ENCODE measurements at places on chromosomes 6 and 20.

DNA sequence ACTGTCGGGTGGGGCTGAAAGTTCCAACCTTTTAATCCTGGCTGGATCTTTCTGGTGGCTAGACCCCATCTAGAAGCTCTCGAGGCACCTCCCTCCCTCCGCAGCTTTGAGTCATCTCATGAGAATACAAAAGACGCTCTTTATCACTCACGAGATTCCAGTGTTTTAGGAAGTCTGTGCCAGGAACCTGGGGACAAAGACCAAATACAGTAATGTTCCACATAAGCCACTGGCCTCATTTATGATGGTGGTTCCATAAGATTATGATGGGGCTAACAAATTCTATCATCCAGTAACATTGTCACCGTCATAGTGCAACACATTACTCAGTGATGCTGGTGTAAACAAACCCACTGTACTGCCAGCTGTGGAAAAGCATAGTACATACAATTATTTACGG lies 48.7 kb downstream of the NCOA7 start:
- no peak for DNase-seq

GRCh38 chr6:22605736-22606135 lies 36.4 kb downstream of the HDGFL1 start:
- DNase-seq = no peak

DNA sequence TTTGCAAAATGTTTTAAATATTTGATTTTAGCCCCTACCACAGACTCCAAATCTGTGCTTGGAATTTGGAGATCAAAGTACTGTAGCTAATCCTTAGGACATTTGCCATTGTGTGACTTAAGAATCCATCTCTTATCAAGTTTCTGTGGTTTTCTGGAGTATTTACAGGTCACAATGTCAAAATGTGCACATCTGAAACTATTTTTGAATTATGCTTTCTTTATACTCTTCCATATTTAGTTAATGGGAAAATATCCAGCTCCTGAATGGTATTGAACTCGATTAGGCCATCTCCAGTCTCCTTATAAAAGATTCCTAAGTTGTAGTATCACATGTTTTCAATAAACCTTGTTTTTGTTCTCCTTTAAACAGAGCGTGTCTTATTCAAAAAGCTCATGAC lies 162.5 kb downstream of the KHDC1L start:
- no peak for DNase-seq

DNA sequence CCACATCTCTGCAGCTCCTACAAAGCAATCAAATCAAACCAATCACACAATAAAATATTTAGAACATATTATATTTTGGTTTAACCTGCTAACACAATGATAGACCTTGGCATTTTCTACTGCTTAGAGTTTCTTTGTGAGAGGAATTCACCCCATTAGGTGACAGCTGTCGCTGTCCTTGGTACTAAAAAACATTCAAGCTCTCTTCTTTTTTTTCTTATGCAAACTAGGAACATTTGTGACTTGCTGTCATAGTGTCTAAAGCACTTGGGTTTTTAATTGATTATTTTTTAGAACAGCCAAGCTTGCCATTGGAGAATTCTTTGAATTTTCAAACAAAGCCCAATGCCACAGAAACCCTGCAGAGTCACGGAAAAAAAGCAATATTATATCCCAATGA lies 46.4 kb downstream of the CNR1 start:
- no peak for DNase-seq

DNA sequence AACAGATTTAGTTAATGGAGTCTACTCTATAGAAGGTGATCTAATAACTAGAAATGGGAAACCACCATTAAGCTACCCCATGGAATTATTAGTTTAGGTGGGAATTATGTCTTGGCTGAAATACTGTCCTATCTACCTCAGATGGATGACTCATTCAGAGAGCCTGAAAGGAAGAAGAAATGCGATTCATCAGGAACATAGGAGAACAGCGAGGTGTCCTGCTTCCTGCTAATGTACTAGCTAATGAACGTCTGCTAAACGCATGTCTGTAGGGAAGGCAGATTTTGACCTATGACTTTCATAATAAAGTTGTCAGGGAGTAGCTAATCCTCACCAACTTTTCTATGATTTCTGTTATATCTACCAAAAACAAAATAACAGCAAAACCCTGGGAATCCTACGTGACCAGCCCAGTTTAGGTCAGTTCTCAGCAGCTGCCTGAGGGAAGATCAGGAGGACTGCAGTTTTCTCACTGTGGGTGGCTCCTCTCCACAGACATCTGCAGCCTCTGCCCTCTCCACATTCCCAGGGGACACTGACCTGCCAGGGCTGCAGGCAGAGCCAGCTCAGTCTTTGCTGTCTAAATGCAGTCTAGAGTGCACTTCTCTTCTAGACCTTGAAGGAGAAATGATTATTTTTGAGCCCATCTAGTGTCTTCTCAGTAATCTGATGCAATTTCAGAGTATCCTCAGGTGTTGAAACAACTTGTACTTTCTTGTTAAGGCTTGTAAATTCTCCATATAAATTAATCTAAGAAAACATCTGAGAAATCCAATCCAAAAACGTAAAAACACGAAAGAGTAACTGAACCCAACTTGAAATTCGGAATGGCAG lies 18.1 kb upstream of the SFT2D1 start:
- no peak for DNase-seq

DNA sequence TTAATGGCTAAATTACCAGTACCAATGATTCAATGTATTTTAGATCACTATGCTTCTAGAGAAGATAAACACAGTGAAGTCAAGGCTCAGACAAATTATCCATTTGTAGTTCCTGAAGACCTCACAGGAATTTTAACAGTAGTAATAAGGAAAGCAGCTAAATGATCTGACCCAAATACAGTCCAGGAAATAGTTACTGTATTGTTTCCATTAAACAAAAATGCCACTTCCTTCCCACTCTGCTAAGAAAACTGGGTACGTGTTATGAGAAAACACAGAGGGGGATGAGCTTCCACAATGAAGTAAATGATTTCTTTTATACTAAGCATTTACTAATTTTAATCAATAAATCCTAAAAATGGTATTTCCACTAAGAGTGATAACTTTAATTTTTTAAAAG lies 127.9 kb downstream of the CDK19 start:
- DNase-seq = no peak

DNA sequence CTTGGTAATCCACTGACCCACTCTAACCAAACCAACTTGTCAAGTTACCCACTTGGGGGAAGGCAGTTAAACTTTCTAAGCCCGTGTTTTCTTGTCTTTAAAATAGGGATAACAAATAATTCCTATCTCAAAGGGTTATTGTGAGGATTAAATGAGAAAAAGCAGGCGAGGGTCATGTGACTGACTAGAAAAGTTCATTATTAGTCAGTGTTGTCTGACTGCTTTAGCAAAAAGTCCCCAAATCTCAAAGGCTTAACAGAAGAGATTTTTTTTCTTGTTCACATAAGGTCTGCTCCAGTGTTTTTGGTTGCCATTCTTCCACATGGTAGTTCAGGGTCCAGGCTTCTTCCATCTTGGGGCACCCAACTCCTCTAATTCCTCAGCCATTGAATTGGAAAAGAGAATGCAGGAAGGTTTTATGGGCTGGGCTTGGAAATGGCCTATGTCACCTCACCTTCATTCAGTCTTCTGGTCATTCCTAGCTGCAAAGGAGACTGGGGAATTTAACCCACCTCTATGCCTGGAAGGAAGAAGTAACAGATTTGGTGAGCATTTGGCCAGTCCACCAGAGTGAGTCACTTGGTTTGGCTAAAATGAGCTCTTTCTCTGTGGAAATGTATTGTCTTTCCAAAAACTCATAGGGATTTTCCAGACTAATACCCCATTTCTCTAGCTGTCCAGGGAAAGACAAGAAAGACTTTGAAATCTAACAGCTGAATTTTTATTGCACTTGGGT lies 77.0 kb downstream of the CAP2 start:
- no peak for DNase-seq

- DNase-seq = no peak
These were observed 34.0 kb downstream of the TRERF1 start for GRCh38 chr6:42417641-42418112.

DNA sequence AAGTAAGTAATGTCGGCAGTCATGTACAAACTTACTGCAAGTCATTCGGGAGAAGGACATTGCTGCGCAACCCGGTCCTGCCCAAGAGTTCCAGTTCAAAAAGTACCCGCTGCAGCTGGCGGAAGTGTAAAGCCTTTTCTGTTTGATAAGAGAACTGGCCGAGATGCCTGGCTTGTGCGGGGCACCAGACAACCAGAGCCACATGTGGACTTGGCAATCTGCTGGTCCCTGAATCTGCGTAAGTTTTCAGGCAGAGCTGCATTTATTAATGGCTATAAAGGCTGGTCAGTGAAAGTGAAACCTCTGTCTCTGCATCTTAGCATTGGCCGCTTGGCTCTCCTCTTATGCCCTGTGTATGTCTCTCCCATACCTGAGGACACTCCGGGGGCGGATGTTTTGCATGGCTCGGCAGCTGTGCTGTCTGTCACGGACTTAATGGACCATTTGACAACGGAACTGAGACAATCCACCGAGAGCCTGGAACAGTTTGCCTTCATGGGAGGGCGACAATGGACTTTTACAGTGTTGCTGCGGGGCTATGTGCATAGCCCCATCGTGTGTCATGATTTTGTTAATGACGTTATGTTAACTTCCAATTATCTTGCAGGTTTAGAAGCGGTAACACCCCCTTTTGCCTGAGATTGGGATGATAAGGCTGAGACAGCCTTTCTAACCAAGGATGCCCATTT lies 19.8 kb upstream of the RGS17 start:
- no peak for DNase-seq

GRCh38 chr6:101279410-101279809 lies 114.1 kb upstream of the GRIK2 start:
- DNase-seq = no peak

GRCh38 chr6:109714166-109714565 lies 23.1 kb downstream of the FIG4 start:
- no peak for DNase-seq

GRCh38 chr6:36343109-36343680 lies 6.5 kb upstream of the BNIP5 start:
- no peak for DNase-seq

GRCh38 chr20:57808264-57809070 lies 98.7 kb upstream of the PMEPA1 start:
- no peak for DNase-seq

GRCh38 chr6:133610227-133610840 lies 278.6 kb upstream of the TCF21 start:
- no peak for DNase-seq

DNA sequence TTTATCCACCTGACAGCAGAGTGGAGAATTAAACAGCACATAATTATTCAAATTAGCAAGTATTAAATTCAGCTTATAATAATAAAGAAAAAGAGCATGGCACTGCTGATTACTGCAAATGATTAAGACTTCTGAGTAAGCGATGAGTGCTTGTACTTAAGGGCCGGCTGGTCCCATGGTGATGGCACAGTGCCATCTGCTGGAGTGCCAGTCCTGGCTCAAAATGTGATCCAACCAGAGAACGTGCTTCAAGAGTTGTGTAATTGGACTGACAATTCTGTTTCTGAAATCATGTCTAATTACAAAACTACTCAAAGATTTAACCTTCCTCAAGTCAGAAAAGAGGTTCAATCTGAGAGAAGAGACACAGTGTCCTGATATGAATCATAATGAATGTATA lies 181.6 kb upstream of the RGS17 start:
- peak; percentile 4 for DNase-seq

DNA sequence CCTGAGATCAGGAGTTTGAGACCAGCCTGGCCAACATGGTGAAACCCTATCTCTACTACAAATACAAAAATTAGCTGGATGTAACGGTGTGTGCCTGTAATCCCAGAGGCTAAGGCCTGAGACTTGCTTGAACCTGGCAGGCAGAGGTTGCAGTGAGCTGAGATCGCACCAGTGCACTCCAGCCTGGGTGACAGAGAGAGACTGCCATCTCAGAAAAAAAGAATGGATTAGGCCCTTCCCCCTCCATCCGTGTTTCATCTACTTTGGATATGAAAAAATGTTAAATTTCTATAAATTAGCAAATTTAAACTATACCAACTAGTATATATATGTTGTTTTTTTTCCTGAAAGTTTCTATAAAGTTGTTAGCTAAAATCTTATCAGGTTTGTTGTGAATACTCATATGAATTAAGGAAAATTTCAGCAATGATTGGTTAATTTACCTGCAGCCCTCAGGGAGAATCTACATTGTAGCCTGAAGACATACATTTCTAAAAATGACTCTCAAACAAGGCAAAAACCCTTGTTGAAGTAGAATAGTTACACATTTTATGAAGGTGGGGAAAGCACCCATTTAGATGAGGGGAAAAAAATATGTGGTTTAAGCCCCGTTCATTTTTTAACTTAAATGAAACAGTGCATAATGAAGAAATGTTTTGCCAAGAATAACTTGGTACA lies 120.9 kb downstream of the TIAM2 start:
- no peak for DNase-seq

DNA sequence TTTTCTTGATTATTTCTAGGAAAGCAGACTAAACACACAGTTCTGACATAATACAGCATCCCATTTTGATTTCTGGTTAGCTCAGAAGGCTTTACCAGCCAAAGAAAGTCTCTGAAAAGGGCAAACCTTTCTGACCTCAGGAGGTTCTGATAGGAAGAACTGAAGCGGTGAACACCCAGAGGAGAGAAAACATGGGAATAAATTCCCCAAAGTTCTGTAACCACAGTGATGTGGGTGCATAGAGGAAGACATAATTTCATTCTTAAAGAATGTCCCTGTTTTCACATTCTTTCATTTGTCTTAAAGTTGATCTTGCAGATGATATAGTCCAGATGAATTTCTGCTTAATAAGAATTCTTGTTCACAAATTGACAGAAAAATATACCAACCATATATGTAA lies 60.3 kb downstream of the RSPO3 start:
- no peak for DNase-seq

- no peak for DNase-seq
These were observed 66.0 kb downstream of the KIZ start for GRCh38 chr20:21191839-21192238.

DNA sequence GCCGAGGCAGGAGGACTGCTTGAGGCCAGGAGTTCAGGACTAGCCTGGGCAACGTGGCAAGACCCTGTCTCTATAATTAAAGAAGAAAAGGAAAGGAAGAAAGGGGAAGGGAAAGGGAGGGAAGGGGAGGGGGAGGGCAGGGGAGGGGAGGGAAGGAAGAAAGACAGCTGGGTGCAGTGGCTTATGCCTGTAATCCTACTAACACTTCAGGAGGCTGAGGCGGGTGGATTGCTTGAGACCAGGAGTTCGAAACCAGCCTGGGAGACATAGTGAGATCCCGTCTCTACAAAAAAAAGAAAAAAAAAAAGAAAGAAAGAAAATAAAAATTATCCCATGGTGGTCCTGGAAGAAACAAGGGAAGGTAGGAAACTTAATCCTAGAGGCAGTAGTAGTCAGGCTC lies 33.5 kb downstream of the BCL2L1 start:
- no peak for DNase-seq

DNA sequence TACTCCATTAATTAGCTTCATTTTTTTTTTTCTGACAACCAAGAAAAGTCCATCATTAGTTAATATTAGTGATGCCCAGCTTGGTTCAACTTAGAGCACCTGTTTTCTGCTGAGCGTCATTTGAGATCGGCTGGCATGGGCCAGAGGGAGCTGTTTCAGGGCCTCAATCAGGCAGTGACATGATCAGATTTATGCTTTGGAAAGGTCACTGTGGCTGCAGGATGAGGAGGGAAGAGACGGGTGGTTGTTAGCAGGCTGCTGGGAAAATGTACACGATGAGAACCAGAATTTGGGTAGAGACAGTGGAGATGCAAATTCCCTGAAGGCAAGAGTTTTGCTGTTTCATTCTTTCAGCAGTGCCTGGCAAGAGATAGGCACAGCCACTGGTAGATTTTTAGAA lies 4.4 kb upstream of the STX16 start:
- no peak for DNase-seq
